Stimulated activated CD8-positive, alpha-beta memory T cell treated with anti-CD3 and anti-CD28 coated beads, Interleukin-15, amount 100 ng/mL, for 1 hour (primary cell): ENCODE measurements at places on chromosomes 1 and 21.

- DNase-seq: no peak
These were observed 32.9 kb downstream of the RASAL2 start for GRCh38 chr1:178126741-178127185.

- DNase-seq: no peak
These were observed 22.9 kb upstream of the IFNAR2 start for GRCh38 chr21:33206771-33207281.

GRCh38 chr1:157949074-157949354 lies 44.4 kb upstream of the KIRREL1 start:
- DNase-seq: no peak

- DNase-seq: no peak
These were observed 80.5 kb upstream of the TTC39A start for GRCh38 chr1:51410568-51411460.

DNA sequence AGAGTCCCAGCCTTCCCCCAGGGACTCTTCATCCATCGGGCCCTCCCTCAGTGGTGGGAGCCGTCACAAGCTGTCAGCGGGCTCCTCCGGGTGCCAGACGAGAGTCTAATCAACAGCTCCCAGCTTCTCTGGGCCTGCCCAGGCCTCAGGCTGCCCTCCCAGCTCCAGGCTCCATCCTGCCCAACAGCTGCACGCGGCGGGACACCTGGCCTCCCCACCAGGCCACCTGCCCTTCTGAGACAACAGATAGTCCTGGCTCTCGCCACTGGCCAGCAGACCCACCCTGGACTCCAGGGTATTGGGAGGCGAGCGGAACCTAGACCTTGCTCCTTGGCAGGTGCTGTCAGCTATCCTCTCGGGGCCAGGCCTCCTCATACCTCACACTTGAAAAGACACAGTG lies 3.1 kb downstream of the WNT4 start:
- DNase-seq: no peak
